ENCODE measurements at places on chromosomes 4 and X. TPM values are rescaled to one million over a fixed set of nuclear protein-coding genes. Genes with fewer than 3 reads are reported as not detected.
A peak's percentile ranks its signal among the peaks of the same experiment; 100 is the strongest.

DNA sequence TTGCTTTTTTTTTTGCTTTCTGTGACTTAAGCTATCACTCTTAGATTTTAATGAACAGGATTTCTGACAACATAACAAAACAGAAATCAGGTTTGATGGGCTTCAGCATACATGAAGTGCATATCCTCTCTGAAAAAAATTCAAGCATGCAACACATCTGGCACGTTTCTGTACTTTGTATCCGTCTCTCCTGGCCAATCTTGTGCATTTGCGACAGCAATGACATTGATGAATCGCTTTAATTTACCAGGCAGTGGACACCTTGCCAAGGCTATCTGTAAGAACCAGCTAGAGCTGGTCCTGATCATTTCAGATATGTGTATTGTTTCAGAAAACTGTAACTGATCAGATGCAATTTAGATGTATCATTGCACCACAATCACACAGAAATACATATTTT is 93.3 kb downstream of the CCSER1 start:
- no peaks in the 10 kb centered on the region for H3K4me1 ChIP-seq
- no peak overlapping the region for H3K27ac ChIP-seq
- H3K4me3 ChIP-seq, result no peak overlapping the region
- H3K36me3 ChIP-seq, result no peaks in the 10 kb centered on the region
- peaks cover 2% of the 10 kb centered on the region for H3K27me3 ChIP-seq

DNA sequence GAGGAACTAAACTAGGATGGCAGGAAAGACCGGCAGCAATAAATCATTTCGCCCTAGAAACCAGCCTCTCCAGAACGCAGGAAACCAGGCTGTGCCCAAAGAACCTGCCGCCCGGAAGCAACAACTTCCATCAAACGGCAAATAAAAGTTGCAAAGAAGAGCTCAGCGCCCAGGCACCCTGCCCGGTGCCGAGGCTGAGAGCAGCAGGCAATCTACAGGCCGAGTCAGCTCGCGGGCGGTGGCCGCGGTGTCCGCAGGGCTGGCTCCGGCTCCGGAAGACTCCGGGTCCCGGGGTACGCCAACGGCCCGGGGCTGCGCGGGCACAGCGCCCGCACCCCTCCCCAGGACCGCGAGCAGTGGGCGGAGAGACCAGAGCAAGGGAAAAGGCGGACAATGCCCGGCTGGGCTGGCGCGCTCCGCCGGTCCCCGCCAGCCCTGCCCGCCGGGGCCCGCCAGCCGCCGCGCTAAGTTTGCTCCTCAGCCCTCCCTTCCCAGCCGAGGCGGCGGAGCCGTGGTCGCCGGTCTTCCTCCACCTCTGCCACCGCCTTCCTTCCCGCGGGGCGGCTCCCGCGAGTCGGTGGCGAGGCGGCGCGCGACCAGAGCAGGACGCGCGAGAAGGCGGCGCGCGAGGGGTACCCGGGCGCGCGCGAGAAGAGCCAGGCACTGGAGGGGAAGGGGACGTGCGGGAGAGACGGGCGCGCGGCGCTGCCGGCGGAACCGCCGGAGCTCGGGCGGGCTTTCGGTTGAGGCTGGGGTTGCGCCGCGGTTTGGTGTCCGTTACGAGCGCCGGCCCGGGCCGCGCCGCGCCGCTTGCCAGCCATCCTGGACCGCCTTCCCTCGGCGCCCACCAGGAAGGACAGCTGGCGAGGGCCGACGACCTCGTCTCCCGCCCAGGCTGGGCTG is 733 bp downstream of the FRYL start:
- peak overlapping the region; percentile 93 for H3K4me3 ChIP-seq
- no peaks in the 10 kb centered on the region for H3K27me3 ChIP-seq
- peak; percentile 93 for DNase-seq
- H3K4me1 ChIP-seq, result peaks cover 45% of the 10 kb centered on the region

- no peak overlapping the region for H3K27ac ChIP-seq
- H3K4me3 ChIP-seq, result no peak overlapping the region
- H3K36me3 ChIP-seq, result no peaks in the 10 kb centered on the region
- no peaks in the 10 kb centered on the region for H3K27me3 ChIP-seq
- DNase-seq, result no peak
- no peaks in the 10 kb centered on the region for H3K4me1 ChIP-seq
Observed at GRCh38 chrX:80578517-80579105, 158.4 kb downstream of the TENT5D start.

DNA sequence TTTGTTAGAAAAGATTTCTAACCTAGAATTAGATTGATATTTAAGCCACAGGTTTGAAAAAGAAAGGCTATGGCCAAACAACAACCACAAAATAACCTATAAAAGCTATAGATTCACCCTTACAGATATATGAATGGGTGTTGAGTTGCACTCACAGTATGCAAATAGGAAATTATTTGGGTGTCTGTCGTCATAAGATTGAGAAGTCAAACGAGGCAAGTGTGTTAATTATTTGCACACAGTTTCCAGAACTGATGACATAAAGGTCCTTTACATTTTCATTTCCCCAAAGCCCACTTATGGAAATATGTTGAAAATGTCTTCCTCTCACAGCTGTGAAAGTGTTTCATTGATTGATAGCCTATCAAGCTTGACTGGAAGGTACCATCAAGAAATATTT is 101.2 kb upstream of the CXCL13 start:
- peaks cover 15% of the 10 kb centered on the region for H3K27me3 ChIP-seq
- H3K4me1 ChIP-seq, result peaks cover 7% of the 10 kb centered on the region
- H3K36me3 ChIP-seq, result no peaks in the 10 kb centered on the region
- no peak for DNase-seq
- H3K27ac ChIP-seq, result no peak overlapping the region

- no peaks in the 10 kb centered on the region for H3K27me3 ChIP-seq
- H3K4me3 ChIP-seq, result no peak overlapping the region
- no peak for DNase-seq
- H3K4me1 ChIP-seq, result peaks cover 49% of the 10 kb centered on the region
Observed at GRCh38 chrX:115373308-115373707, 83.8 kb downstream of the LUZP4 start.

DNA sequence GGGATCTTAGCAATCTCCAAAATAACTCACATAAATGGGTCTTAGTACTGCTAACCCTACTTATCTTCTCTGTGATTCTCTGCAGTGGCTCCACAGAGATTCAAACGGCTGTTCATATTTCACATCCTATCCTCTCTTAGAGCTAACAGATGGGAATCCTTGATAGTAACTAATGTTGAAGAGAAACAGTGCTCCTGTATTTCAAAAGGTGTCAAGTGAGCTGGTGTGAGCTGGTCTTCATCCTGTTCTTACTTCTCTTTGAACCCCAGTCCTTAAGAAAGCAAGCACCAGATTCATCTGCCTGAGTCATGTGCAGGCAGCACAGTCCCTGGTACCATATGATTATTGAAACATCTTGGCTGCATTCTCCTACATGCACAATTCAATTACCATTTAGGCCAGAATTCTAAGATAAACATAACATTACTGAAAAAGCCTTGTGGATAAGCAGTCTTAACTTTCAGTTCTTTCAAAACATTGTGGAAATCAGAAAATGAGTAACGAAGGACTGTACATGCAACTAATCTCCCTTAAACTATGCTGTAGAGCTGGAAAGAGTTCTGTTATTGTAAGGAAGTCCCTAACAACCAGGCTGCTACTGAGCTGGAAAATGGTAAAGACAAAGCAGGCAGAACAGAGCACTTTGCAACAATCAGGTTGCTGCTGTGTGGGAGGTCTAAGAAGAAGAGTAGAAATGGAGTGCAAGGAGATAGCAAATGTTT is 153.1 kb downstream of the NPNT start:
- no peaks in the 10 kb centered on the region for H3K27me3 ChIP-seq
- H3K36me3 ChIP-seq, result peaks cover 16% of the 10 kb centered on the region
- peak overlapping the region; percentile 50 for H3K27ac ChIP-seq
- DNase-seq, result no peak

GRCh38 chrX:69321006-69321655 is 155.9 kb upstream of the PJA1 start:
- H3K4me3 ChIP-seq, result no peak overlapping the region
- H3K27ac ChIP-seq, result no peak overlapping the region
- DNase-seq, result no peak

DNA sequence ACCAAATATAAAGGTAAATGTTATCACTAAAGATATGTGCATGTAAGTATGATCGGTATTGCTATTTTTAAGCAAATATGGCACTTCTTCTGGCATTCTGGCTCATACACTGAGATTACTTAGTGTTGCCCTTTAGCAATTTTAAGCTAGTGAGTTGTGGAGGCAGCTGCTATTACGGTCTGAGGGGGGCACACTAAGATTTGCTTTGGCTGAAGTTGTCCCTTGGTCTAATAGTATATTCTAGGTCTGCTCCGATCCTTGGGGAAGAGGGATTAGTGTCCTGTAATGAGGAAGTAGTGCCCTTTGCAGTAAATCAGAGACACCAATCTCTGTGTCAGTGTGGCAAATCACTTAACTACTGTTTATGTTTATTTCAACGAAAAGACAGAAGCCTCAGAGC is 196.5 kb upstream of the FTHL17 start:
- DNase-seq, result no peak
- H3K27me3 ChIP-seq, result no peaks in the 10 kb centered on the region
- no peak overlapping the region for H3K4me3 ChIP-seq
- peaks cover 21% of the 10 kb centered on the region for H3K4me1 ChIP-seq
- H3K36me3 ChIP-seq, result peaks cover 10% of the 10 kb centered on the region
- no peak overlapping the region for H3K27ac ChIP-seq

DNA sequence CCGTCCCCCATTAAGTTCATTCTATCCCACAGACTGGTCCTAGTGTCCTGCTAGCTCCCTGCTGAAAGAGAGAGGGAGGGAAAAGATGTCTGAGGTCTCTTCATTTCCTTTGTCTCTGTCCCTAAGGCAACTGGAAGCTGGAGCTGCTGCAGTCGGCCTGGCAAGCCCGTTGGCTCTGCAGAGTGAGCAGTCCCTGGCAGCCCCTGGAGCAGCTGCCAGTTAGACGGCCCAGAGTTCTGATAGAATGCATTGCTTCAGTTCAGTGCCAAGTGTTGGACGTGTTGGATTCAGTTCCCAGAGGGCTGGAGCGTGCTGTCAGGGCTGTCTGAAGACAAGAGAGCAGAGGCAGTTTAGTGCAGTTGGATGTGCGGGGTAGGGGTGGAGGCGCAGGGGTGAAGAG is 975 bp downstream of the KCNE5 start:
- H3K4me3 ChIP-seq, result peak overlapping the region; percentile 24
- H3K27ac ChIP-seq, result no peak overlapping the region
- peaks cover 4% of the 10 kb centered on the region for H3K36me3 ChIP-seq
- H3K4me1 ChIP-seq, result peaks cover 23% of the 10 kb centered on the region
- no peaks in the 10 kb centered on the region for H3K27me3 ChIP-seq

DNA sequence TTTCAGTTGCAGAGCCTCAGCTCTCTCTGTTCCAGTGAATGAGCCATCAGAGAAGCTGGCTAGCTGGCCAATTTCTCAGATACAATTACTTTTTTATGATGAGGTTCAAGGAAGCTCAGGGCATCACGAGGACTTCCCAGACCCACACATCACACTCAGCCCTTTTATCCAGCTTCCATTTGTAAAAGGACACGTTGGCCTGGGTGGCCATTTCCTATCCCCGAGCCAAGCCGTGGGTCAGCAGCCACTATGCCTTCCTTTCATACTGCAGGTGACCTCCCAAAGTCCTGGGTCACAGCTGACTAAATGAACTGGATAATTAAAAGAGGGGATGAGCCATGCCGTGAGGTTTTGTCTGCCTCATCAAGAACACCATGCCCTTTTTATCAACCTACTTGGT is 236.9 kb upstream of the PPARGC1A start:
- peaks cover 13% of the 10 kb centered on the region for H3K4me1 ChIP-seq
- no peak overlapping the region for H3K4me3 ChIP-seq
- H3K27me3 ChIP-seq, result no peaks in the 10 kb centered on the region
- DNase-seq, result no peak
- no peak overlapping the region for H3K27ac ChIP-seq

GRCh38 chrX:72094894-72095293 is 36.8 kb downstream of the RTL5 start:
- DNase-seq, result no peak
- no peak overlapping the region for H3K27ac ChIP-seq
- H3K4me1 ChIP-seq, result no peaks in the 10 kb centered on the region
- H3K27me3 ChIP-seq, result no peaks in the 10 kb centered on the region

DNA sequence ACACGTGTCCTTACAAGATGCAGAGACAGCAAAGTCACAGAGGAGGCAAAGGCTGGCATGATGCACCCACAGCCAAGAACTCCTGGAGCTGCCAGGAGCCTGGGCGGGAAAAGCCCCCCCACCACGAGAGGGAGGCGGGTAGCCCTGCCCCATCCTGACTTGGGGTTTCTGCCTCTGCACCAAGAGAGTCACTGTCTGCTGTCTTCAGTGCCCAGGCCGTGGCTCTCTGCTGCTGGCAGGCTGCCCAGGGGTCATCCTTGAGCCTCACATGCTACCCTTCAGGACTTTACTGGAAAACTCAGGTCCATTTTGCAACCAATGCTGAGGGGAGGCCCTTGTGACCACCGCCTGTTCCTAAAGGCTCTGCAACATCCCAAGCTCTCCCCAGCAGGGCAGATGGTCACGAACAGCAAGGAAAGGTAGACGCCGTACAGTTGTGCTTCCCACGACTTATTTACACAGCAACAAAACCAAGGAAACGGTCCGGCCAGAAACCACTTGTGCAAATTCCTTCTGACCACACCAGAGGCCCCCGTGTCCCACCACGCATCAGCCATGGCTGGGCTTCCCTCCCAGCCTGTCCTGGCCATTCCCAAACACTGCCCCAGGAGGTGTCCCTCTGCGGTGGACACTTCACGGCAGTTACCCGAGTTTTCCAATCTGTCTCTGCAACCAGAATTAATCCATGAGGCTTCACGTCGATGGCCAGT is 56.9 kb downstream of the ACOX3 start:
- peaks cover 29% of the 10 kb centered on the region for H3K36me3 ChIP-seq
- peak overlapping the region; percentile 18 for H3K27ac ChIP-seq

- H3K27ac ChIP-seq, result no peak overlapping the region
- no peaks in the 10 kb centered on the region for H3K4me1 ChIP-seq
- H3K27me3 ChIP-seq, result peaks cover 36% of the 10 kb centered on the region
- DNase-seq, result peak; percentile 65
Observed at GRCh38 chr4:3715855-3716630, 50.1 kb upstream of the ADRA2C start.

- no peak for DNase-seq
- H3K4me3 ChIP-seq, result peak overlapping the region; percentile 81
- peak overlapping the region; percentile 97 for H3K27ac ChIP-seq
Observed at GRCh38 chr4:15479089-15479912, 9.6 kb downstream of the CC2D2A start.

- H3K27ac ChIP-seq, result peak overlapping the region; percentile 25
- no peak for DNase-seq
- H3K36me3 ChIP-seq, result peaks cover 1% of the 10 kb centered on the region
- no peaks in the 10 kb centered on the region for H3K27me3 ChIP-seq
- peaks cover 35% of the 10 kb centered on the region for H3K4me1 ChIP-seq
Observed at GRCh38 chrX:11462136-11462535, 168.9 kb downstream of the AMELX start.

- DNase-seq, result no peak
- H3K27me3 ChIP-seq, result no peaks in the 10 kb centered on the region
- H3K4me3 ChIP-seq, result no peak overlapping the region
- H3K4me1 ChIP-seq, result no peaks in the 10 kb centered on the region
- peaks cover 1% of the 10 kb centered on the region for H3K36me3 ChIP-seq
Observed at GRCh38 chrX:16771483-16772398, 14.5 kb upstream of the TXLNG start.

Gene TDO2
- total RNA-seq, result not detected

Gene ARHGEF9
- total RNA-seq, result 51.1 TPM

Gene CTAG2
- not detected for total RNA-seq

Gene TMPRSS11E
- not detected for total RNA-seq

Gene AKAP4
- total RNA-seq, result not detected

Gene FHDC1
- 8.9 TPM for total RNA-seq

Gene PPP2R2C
- total RNA-seq, result 0.94 TPM

Data from chondrocyte (in vitro differentiated cells).